MM.1S (cell line): ENCODE measurements at places on chromosomes 12 and 14.
A peak's percentile ranks its signal among the peaks of the same experiment; 100 is the strongest.

GRCh38 chr12:2640281-2640680 is 154.5 kb upstream of the FKBP4 start:
- DNase-seq: no peak
- peaks cover 4% of the 10 kb centered on the region; the same call in 1 of the 2 replicates for H3K4me1 ChIP-seq
- no peak overlapping the region for H3K4me3 ChIP-seq
- no peaks in the 10 kb centered on the region for H3K36me3 ChIP-seq
- peaks cover 14% of the 10 kb centered on the region for H3K27me3 ChIP-seq

DNA sequence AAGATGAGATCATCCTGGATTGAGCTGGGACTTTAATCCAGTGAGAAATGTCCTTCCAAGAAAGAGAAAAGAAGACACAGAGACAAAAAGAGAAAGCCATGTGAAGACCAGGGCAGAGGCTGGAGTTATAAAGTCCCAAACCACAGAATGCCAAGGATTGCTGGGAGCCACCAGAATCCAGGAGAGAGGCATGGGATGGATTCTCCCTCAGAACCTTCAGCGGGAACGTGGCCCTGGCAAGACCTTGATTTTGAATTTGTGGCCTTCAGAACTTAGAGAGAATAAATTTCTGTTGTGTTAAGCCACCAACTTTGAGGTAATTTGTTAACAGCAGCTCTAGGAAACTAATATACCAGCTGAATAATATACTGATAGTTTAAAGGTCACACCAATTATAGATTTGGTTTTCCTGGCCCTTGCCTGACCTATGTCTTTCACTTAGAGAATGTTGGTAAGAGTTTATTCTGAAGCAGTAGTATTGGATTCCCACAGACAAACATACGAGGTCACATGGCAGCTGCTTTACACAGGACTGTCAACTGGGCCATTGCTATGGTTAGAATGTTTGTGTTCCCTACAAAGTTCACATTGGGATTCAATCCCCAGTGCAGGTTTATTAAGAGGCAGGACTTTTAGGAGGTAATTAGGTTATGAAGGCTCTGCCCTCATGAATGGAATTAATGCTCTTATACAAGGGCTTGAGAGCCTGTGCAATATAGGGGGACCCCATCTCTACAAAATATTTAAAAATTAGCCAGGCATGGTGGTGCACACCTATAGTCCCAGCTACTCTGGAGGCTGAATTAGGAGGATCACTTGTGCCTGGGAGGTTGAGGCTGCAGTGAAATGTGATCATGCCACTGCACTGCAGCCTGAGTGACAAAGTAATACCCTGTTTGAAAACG is 156.5 kb upstream of the EEA1 start:
- no peaks in the 10 kb centered on the region for H3K36me3 ChIP-seq
- H3K4me1 ChIP-seq: no peaks in the 10 kb centered on the region
- H3K4me3 ChIP-seq: no peak overlapping the region
- H3K27me3 ChIP-seq: no peaks in the 10 kb centered on the region
- DNase-seq: no peak

GRCh38 chr12:110578694-110579534 is 4.2 kb downstream of the PPTC7 start:
- H3K27me3 ChIP-seq: no peaks in the 10 kb centered on the region
- H3K4me1 ChIP-seq: 0 out of 2 replicates have a peak, but pooled peaks cover 8% of the 10 kb centered on the region
- no peaks in the 10 kb centered on the region for H3K36me3 ChIP-seq
- no peak for DNase-seq

DNA sequence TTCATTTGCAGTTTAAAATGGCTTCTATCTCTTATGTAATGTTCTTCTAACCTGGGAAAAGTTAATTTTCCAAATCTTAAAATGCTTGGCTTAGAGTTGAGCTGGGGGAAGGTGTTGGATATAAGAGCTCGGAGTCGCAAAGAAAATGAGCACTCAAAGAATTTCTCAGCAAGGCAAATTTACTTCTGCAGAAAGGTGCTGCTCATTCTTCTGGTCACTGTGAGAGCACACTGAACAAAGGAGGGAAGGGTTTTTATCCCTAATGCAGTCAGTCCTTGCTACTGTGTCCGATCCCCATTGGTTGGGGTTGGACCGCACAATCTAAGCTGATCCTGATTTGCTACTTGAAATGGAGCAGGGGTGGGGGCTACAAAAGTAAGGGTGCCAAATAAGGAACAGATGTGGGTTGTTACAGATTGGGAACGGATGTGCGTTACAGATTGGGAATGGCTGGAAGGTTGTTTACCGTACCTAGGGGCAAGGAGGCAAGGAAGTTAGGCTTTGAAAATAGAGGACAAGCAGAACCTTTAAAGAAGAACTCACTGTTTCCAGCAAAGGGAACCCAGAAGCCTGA is 19.4 kb downstream of the TXNRD1 start:
- H3K36me3 ChIP-seq: no peaks in the 10 kb centered on the region
- DNase-seq: no peak
- no peak overlapping the region for H3K27ac ChIP-seq
- H3K4me3 ChIP-seq: no peak overlapping the region
- no peaks in the 10 kb centered on the region for H3K4me1 ChIP-seq
- no peaks in the 10 kb centered on the region for H3K27me3 ChIP-seq

- no peak overlapping the region for H3K27ac ChIP-seq
- peaks cover 18% of the 10 kb centered on the region for H3K4me1 ChIP-seq
- no peak overlapping the region for H3K4me3 ChIP-seq
These were observed 34.7 kb downstream of the SSH1 start for GRCh38 chr12:108822497-108823205.

- H3K27ac ChIP-seq: no peak overlapping the region
- H3K36me3 ChIP-seq: no peaks in the 10 kb centered on the region
- no peaks in the 10 kb centered on the region for H3K4me1 ChIP-seq
- H3K27me3 ChIP-seq: no peaks in the 10 kb centered on the region
- DNase-seq: no peak
These were observed 614.9 kb downstream of the VRK1 start for GRCh38 chr14:97411938-97412612.

DNA sequence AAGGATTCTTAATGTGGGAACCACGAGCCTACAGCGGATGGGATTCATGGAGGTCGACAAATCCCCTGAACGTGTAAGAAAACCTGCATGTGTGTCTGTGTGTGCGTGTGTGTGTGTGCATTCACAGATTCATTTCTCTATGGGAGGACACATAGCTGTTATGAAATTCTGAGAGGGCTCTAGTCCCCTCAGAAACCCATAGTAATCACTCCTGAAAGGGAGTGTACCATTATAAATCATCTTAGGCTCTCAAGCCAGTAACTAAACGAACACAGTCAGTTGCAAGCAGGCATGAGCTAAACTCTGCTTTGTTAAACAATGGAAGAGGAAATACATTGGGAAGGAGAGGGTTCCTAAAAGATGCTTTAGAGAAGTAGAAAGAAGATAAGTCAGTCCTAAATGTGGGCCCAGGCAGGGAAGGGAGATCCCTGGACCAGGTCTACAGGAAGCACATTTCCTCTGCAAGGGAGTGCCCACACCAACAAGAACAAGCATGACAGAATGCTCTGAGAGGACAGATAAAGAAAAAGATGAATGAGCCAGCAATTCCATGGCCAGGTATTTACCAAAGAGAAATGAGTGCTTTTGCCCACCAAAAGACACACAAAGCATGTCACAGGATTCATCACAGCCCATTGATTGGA is 91.3 kb downstream of the ITPR2 start:
- no peak overlapping the region for H3K27ac ChIP-seq
- H3K4me1 ChIP-seq: no peaks in the 10 kb centered on the region
- no peaks in the 10 kb centered on the region for H3K27me3 ChIP-seq

DNA sequence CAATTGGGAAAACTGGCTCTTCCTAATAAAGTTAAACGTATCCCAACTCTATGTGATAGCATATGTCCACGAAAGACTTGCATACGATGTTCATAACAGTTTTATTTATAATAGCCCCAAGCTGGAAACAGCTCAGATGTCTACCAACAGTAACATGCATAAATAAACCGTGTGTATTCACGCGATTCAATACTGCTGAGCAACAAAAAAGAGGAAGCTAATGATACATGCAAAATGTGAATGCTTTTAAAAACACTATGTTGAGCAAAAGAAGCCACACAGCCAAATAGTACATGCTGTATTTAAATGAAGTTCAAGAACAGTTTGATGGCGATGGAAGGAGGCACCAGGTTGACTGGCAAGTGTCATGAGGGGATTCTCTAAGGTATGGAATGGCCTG is 55.7 kb downstream of the TRIM9 start:
- DNase-seq: no peak
- H3K4me1 ChIP-seq: no peaks in the 10 kb centered on the region
- H3K4me3 ChIP-seq: no peak overlapping the region
- no peaks in the 10 kb centered on the region for H3K36me3 ChIP-seq
- no peaks in the 10 kb centered on the region for H3K27me3 ChIP-seq

- no peaks in the 10 kb centered on the region for H3K36me3 ChIP-seq
- DNase-seq: no peak
- H3K4me3 ChIP-seq: no peak overlapping the region
- H3K4me1 ChIP-seq: no peaks in the 10 kb centered on the region
These were observed 166.8 kb upstream of the TMEM260 start for GRCh38 chr14:56412468-56413434.

DNA sequence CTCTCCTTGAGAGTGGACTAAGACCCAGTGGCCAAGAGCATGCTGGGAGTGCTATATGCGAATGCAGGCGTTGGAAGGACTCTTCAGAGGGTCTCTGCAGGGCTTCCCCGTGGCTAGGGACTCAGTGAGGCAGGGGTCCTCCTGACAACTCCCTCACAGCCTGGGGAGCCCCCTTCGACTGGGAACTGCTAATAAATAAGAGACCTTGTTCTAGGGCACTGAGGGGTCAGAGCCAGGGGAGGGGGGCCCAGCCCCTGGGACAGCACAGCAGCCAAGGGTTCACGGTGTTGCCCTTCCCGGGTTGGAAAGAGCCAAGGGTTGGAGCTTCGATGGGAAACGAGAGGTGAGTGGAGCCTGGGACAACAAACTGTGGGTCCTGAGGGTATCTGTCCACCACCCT is 6.0 kb upstream of the CPNE6 start:
- no peaks in the 10 kb centered on the region for H3K4me1 ChIP-seq
- H3K27ac ChIP-seq: no peak overlapping the region
- no peaks in the 10 kb centered on the region for H3K27me3 ChIP-seq
- no peak for DNase-seq
- H3K36me3 ChIP-seq: no peaks in the 10 kb centered on the region
- H3K4me3 ChIP-seq: no peak overlapping the region

DNA sequence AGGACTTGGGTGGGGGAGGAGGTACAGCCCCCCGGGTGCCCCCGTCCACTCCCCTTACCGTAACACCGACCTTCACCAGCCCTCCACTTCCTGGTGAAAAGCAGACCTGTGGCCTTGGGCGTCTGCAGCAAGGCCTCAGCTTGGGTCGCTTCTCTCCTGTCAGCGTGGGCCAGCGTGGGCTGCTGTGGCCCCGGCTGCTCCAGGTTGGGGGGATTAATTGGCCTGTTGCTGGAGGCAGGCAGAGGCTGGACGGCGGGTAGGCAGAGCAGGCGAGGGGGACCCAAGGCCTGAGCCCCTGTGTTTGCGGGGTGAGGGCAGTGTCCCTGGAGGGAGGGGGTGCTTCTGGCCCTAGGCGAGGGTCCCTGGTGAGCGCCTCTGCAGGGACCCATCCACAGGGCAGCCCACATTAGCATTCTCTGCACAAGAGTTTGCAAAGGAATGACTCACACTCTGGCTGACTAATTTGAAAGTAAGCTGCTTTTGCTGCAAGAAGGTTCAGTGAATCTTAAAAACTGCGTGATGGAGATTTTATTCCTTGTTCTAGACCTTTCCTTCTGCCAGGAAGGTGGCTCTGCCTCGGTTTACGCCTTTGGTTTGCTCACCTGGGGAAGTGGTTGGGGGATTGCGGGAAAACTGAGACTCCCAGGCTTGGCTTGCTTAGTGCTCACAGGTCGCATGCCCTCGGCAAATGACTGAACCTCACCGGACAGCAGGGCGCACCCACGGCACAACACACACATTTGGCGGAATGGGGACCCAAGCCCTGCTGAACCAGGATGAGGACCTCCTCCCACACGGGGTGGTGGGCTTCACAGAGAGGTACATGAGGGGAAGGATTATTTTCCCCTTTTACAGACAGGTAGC is 37.9 kb upstream of the DLK1 start:
- H3K27ac ChIP-seq: no peak overlapping the region
- DNase-seq: no peak
- H3K4me3 ChIP-seq: no peak overlapping the region
- H3K36me3 ChIP-seq: no peaks in the 10 kb centered on the region

DNA sequence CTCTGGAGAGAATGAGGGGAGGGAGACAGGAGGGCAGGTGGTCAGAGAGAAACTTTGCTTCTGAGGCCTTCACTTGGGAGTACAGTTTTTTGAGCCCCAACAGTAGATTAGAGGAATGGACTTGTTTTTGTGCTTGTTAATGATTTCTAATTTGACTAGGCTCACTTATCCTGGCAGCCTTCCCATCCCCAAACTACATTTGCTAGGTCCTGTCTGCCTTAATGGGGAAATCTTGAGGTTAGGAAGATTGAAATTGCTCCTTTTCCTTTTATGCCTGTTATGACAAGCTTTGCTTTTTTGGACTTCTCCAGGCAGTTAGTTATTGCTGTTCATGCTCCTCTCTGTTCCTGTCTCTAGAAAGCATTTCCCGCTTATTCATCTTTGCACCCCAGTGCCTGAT is 37.7 kb downstream of the SYNE2 start:
- H3K27ac ChIP-seq: no peak overlapping the region
- H3K4me1 ChIP-seq: no peaks in the 10 kb centered on the region
- DNase-seq: no peak
- H3K4me3 ChIP-seq: no peak overlapping the region

- peaks cover 18% of the 10 kb centered on the region for H3K4me1 ChIP-seq
- DNase-seq: peak; percentile 80
- H3K36me3 ChIP-seq: no peaks in the 10 kb centered on the region
- peak overlapping the region; percentile 26; the same call in 1 of the 2 replicates for H3K4me3 ChIP-seq
- no peaks in the 10 kb centered on the region for H3K27me3 ChIP-seq
These were observed 146.1 kb downstream of the C12orf75 start for GRCh38 chr12:105476616-105477015.

DNA sequence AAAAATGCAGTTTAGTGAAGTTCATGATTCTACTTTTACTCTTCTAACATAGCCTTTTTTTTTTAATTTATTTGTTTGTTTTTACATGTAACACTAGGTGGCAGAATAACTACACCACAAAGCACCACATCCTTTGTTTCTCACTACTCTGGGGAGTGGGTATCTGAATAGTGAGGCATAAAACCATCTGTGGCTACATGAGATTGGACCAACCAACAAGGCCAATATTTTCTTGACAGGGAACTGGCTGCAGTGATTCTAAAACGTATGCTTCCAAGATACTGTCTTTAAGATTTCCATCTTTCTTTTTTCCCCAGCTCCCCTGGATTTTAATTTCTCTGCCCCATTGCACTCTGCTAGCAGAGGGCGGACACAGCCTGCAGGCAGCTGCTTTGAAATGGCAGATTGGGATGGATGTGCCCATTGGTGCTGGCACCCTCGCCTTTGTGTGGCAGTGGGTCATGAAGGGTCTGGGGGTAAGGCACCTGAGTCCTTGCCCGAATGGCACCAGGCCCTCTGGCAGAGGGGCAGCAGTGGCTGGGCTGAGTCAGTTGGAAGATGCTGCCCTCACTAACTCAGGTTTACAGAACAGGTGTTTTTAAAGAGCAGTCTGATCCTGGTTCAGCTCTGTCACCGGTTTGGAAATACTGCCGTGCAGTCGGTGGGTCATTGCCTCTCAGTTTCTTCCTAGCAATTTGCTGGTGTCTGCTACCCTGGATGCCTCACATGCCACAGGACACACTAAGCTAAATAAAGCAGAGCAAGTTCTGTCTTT is 429.1 kb downstream of the RAD51B start:
- no peaks in the 10 kb centered on the region for H3K36me3 ChIP-seq
- no peaks in the 10 kb centered on the region for H3K27me3 ChIP-seq
- H3K27ac ChIP-seq: no peak overlapping the region
- DNase-seq: peak; percentile 11
- H3K4me3 ChIP-seq: no peak overlapping the region
- H3K4me1 ChIP-seq: no peaks in the 10 kb centered on the region
